Thoracic aorta (tissue), 2 donors: ENCODE measurements at places on chromosomes 16 and 17.

- peak; percentile 83 for DNase-seq
Observed at GRCh38 chr17:43024407-43025289, at the start of gene RND2. RND2 (plus strand) TSS chr17:43025231; CDS start chr17:43025348, 117 bp downstream.

GRCh38 chr16:4367393-4367856, 4.2 kb upstream of the VASN start:
- DNase-seq, result no peak

DNA sequence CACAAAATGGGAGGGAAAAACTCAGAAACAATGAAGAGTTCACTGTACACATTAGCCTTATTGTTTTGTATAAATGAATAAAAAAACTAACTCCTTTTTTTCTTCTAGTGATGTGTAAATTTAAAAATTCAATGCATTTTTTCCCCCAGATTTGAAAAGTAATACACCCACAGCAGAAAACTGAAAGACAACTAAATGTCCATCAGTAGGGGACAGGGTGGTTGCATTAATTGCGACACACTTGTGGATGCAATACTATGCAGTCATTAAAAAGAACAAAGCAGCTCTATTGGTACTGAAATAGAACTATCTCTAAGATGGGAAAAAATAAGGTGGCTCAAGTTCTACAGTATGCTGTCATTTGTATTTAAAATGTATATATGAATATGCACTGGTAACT, 13.7 kb upstream of the WIPI1 start:
- no peak for DNase-seq

- DNase-seq, result no peak
Observed at GRCh38 chr17:32569171-32570080, 82.6 kb downstream of the CDK5R1 start.

- no peak for DNase-seq
Observed at GRCh38 chr16:55115506-55115905, 184.8 kb downstream of the IRX5 start.

- DNase-seq, result no peak
Observed at GRCh38 chr17:66355510-66355909, 53.1 kb downstream of the PRKCA start.

- DNase-seq, result no peak
Observed at GRCh38 chr16:66491716-66492064, 58.2 kb downstream of the TK2 start.

DNA sequence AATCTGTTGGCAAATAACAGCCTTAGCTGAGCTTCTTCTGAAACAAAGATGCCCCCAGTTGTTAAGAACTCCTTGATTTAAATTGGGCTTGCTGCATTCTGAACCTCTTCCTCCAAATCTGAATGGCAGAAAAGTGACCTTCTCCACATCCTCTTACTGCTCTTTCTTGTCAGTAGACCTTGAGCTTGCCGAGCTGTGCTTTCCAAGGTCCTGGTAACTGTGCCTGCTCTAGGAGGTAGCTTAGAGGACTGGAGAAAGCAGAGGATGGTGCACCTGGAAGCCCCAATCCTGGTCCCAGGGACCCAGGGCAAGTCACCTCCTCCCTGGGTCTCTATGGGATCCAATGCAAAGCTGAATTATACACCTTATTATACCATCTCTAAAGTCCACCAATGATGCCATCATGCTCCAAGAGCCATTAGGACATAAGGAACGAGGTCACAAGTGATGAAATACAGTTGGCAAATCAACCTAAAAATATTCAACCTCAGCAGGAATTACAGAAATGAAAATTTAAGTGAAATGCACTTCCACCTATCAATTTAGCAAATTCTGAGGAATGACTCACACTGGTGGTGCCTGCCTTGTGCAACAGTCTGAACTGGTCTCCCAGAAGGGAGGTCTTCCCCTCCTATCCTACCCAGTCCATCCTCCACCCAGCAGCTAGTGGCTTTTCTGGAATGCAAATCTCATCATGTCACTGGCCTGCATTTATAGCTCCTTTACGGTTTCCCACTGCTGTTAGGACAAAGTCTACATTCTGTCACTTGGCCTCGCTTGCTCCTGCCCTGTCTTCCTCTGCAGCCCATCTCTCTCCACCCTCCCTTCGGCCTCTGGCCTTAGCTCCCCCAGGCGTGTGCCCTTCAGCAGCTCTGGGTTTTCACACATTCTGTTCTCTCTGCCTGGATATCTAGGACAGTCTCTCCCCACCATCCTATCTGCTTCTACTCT, 36.6 kb downstream of the TOM1L2 start:
- no peak for DNase-seq

GRCh38 chr16:85629326-85629725, 16.2 kb downstream of the GSE1 start:
- DNase-seq, result no peak

DNA sequence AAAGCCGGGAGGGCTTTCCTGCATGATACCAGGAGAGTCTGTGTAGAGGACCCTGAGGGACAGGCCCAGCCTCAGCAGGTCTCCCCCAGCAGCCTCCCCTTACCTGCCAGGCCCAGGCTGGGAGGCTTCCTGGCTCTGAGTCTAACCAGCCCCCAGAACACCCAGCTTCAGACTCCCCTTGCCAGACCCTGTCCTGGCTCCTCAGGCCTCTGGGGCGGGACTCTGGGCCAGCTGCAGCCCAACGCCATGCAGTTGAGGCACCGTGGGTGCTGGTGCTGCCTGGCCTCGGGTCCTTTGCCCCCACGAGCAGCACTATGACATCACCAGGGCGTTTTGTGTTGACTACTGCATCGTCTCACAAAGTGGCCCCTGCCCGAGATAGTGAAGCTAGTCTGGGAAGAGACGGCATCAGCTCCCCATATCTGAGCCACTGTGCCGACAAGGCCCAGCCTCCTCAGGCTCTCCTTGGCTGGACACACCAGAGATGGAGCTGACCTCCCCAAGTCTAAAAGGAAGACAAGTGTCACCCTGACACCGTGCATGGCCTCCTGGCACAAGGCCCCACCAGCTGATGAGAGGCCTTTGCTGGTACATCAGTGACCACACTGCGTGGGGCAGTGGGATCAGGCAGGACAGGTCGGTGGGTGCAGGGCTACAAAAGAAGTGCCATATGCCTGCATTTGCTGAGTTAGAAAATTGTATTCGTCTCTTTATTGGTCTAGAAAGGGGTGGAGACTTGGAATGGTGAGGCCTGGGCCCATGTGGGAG, 10.6 kb downstream of the ALDH3A1 start:
- no peak for DNase-seq

DNA sequence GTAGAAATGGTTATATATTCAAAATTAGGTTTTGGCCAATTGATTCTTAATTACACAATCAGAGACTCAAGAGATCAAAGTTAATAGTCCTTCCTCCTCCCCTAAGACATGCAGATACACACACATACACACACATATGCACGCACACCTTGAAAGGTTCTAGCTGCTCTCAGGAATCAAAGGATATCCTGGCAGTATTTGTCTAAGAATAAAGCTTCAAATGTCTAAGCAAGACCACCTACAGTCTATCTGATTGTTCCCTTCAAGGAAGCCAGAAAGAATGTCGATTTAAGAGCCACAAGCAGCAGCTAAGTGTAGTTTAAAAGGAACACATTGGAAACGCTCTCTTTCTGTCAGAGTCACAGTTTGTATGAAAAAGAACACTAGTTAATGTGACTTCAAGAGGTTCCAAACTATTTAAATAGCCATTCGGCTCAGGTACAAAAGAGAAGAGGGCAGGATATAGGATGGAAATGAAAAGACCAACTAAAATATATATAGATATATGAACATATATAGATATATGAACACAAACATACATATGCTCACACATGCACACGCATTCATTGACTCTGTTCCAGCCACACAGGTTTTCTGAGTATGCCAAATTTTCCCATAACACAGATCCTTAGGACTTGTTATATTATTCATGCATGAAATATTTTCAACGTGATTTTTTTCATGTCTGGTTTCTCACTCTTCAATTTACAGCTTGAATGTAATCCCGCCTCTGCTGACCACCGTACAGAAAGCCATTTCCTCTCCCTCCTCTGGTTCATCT, 79.0 kb downstream of the CDH8 start:
- DNase-seq, result no peak

DNA sequence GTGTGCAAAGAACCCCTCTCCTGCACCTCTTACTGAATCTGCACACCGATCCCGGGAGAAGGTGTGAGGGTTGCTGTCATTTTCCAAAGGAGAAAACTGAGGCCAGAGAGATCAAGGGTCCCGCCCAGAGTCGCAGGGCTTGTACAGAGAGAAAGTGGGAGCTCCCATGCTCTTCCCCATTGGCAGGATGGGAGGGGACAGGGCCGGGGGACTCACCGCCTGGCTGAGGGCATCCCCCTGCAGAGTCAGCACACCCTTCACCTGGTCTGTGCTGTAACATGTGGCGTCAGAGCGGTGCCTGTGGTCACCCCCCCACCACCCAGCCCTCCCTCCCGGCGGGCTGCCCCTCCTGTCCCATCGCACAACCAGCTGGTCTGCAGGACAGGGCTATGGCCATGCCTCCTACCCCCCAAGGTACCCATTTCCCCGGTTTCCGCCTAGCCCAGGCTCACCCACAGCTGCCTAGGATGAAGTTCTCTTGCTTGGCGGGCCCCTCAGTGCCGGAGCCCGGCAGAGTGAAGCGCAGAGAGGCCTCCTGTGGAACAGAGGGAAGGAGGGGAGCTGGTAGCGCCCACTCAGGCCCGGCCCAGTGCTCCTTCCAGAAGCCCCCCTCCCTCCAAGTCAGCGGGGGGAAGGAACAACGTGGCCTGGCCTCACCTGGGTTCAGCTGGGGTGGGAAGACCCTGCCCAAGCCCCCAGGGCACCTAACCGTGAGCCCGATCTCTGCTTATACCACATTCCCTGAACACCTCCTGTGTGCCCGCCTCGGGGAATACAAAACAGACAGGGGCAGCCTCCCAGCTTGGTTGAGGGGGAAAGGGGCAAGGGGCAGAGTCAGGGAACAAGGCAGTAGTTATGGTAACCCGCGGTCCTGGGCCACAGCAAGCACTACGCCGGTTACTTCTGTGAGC, 1.1 kb downstream of the ROGDI start:
- no peak for DNase-seq

GRCh38 chr17:40506786-40507185, 5.4 kb upstream of the TNS4 start:
- DNase-seq, result no peak
